ENCODE measurements at places on chromosomes 1 and 21. TPM values are rescaled to one million over a fixed set of nuclear protein-coding genes. Genes with fewer than 3 reads are reported as not detected.

The ST6GALNAC5 gene
- total RNA-seq = 22.7 TPM

The SLAMF6 gene
- 1.2 TPM for total RNA-seq

The ENAH gene
- 105 TPM for total RNA-seq

- peak; percentile 100 for DNase-seq
Measured at GRCh38 chr1:185156854-185157598, at the start of the genes SWT1 and TRMT1L. SWT1 (plus strand) TSS chr1:185157167; CDS start chr1:185160842, 3,675 bp downstream. TRMT1L (minus strand) TSS chr1:185156953; CDS start chr1:185156712, 241 bp downstream.

- DNase-seq = no peak
Measured at GRCh38 chr1:93989601-93990000, 80.4 kb upstream of the GCLM start.
